CD4-positive, alpha-beta T cell treated with Interferon gamma for 1 hour (primary cell): ENCODE measurements at places on chromosomes 5 and 9.
A peak's percentile ranks its signal among the peaks of the same experiment; 100 is the strongest.

DNA sequence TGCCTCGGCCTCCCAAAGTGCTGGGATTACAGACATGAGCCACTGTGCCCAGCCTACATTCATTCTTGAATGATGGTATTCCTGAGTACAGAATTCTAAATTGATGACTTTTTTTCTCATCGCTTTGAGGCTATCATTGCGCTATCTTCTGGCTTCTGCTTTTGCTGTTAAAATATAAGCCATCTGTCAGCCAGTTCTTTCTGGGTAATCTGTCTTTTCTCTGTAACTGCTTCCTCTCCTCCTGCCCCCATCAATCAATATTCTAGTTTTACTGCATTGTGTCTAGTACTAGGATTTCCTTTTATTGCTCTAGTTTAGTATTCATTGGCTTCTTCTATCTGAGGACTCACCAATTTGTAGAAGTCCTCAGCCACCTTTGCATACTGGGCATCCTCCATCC, 89.0 kb downstream of the PLPP1 start:
- DNase-seq = no peak

DNA sequence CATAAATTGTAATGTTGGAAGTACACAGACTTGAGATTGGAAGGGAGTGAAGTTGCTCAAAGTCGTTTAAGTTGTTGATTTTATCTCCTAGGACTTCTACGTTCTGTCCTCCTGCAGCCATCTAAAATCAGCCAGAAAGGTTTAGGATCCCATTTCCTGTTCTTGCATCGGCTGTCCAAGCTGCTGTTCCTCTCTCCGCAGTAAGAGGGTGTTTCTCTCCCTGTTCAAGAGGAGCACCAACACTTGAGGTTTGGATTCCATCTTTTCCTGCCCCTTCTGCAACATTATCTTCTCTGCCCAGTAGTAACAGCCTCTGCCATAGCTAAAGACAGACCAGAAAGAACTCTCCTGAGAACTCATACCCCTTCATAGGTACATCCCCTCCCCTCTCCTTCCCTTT, 373.4 kb downstream of the GADD45G start:
- DNase-seq = no peak

DNA sequence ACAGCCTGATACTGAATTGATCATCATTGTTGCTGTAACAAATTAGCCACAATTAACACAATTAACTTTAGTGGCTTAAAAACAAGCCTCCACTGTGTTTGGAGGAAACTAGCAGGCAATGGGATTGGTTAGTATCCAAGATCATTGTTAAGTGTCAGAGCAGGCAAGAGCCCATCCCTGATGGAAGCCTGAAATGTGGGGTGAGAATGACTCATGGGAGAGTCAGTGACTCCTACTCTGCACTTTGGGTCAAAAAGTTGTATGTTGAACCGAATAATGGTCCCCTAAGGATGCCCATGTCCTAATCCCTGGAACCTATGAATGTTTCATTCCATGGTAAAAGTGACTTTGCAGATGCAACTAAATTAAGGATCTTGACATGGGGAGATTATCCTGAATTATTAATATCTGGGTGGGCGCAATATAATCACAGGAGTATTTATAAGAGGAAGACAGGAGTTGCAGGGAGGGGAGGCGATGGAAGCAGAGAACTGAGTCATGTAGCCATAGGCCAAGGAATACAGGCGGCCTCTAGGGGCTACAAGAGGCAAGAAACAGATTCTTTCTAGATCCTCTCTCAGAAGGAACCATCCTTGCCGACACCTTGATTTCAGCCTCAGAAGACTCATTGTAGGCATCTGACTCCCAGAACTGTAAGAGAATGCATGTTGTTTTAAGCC, 28.8 kb downstream of the ALG2 start:
- no peak for DNase-seq

DNA sequence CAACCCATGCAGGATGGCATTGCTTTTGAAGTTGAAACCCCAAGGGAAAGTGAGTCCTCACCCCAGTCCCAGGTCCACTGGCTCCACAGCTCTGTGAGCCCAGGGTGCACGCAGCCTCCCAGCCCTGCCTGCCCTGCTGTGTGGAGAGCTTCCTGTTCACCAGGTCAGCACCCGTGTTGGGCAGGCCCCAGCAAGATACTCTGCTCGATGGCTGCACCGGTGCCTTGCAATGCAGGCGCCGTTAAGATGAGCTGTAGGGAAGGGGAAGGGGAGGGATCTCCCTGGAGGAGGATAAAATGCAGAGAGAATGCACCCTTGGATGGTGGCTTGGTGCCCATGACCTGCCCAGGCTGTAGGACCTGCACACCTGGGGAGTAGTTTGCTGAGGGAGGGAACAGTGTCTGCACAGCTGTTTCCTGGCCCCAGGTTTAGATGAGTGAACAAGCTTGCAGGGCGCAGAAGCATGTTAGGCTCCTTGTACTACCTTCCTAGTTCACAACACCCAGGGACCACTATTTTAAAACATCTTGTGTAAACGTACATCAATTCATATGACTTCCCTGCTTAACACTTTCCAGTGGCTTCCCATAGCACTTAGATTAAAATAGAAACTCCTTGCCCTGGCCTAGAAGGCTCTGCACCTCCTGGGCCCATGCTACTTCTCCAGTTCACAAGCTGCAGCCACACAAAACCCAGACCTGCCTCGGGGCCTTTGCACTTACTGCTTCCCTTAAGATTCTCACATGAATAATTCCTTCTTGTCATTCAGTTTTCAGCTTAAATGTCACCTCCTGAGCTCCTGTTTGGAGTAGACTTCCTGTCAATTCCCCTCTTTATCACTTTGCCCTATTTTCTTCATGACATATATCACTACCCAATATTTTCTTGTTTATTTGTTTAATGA, 19.6 kb downstream of the FAT2 start:
- no peak for DNase-seq

DNA sequence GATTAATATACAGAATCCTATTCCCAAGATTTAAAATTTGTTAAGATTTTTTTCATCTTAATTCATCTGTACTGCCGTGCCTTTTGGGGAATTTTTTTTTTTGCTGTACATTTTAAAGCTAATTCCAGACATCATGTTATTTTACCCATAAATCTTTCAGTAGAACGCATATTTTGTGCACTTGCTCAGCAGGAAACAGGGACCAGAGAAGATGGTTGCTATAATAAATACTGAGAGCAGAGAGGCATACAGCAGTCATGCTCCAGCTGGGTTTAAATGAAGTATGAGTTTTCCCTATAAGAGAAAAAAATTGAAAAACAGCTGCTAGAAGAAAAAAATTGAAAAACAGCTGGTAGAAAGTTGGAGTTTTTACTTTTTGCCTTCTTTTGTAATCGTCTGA, 196.9 kb upstream of the PUM3 start:
- no peak for DNase-seq

DNA sequence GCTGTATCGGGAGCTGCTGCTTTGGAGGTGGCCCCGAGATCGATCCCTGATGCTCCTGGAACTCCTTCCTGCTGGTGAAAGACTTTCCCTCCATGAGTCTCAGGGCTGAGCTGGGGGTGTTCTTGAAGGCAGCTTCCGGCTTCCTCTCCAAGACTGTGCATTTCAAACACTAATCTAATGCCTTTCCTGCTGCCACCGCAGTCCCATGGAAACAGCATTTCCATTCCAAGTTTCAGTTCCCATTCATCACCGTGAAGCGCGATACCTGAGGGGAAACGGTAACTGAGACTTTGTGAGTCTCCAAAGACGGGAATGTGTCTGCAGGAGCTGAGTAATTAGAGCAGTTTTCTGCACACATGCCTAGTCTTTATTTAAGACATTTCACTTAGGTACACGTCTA, 230.1 kb downstream of the PAX5 start:
- DNase-seq = no peak

DNA sequence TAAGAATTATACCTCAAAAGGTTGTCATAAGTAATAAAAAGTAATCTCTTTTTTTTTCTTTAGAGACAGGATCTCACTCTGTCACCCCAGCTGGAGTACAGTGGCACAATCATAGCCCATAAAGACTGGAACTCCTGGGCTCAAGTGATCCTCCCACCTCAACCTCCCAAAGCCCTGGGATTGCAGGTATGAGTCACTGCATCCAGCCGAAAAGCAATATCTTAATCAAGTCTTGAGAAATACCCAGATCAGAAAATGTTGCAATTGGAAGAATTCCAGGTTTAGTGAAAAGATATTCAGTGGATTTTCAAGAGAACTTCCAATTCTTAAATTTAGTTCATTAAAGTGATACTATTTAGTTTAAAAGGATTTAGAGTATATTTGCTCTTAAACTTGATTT, 40.9 kb upstream of the IDNK start:
- DNase-seq = no peak

DNA sequence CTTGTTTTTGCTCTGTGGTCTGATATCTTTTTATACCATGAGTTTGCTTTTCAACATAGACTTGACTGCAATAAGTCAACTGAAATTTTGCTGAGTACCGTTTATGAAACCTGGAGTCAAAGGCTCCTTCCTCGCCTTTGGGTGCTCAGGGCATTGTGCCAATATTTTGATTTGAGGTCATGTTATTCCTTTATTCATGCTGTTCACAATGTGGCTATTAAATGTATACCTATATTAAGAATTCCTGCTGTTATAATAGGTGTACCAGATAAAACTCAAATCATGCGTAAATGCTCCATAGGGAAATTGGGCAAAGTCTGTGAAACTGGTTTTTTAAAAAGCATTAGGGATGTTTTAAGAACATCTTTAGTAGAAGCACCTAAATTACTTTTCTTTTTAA, 334.0 kb upstream of the NUDT12 start:
- no peak for DNase-seq

- DNase-seq = no peak
Observed at GRCh38 chr5:127076315-127077129, 3.2 kb upstream of the C5orf63 start.

GRCh38 chr5:65197531-65198455, 283.9 kb downstream of the ADAMTS6 start:
- DNase-seq = no peak

- DNase-seq = no peak
Observed at GRCh38 chr5:152140347-152140746, 215.7 kb upstream of the GLRA1 start.

DNA sequence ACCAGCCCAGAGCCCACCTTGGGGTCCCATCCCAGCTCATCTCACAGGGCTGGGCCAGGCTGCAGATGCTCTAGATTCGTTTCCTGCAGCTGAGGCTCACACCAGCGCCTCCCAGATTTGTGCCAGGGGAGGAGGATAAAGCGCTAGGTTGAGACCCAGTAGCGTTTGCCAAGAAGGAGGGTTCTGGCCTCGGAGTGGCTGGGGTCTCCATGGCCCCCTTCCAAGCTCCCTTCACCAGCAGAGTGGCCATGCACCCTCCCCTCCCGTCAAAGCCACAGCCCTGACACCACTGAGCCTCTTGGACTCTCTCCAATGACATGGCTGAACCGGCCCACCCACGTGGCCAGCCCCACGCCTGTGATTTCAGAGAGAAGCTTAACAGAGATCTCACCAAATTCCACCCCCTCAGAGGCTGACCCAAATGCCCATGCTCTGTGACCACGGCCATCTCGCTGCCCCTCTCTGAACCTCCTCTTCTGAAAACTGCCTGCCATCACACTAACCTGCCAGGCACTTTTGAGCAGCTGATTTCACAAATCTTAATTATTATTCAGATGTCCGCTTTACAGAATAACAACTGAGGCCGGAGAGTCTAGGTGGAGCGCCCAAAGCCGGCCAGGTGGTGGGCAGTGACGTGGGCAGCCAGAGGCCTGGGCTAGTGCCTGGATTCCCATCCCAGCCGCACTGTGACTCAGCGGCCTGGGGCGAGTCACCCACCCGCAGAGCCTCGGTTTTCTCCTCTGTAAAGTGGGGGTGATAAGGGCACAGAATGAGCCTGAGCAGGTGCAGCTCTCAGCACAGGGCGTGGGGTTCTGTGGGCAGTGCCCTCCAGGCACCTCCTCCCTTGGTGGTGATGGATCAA, 155.7 kb downstream of the C9orf50 start:
- no peak for DNase-seq

DNA sequence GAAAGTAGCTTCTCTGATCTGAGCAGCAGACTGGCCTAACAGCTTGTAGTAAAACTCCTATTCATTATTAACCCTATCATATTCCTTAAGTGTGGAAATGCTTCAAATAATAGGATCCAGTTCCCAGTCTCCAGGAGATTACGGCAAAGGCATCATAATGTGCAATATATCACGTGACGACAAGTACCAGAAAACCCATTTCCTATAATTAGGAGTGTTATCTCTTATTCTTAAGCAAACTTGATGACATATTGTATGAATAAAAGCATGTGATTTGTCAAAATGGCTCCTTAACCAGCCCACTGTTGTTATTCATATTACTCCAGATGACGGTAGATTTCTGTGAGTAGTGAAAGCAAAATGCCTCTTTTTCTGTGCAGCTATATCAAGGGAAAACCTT, 2.9 kb downstream of the SV2C start:
- DNase-seq = no peak

GRCh38 chr9:134898319-134898718, 17.7 kb downstream of the FCN2 start:
- no peak for DNase-seq

- no peak for DNase-seq
Observed at GRCh38 chr5:113771483-113771882, 258.0 kb downstream of the YTHDC2 start.

GRCh38 chr5:167759057-167759821, 532.2 kb upstream of the WWC1 start:
- DNase-seq = no peak

- no peak for DNase-seq
Observed at GRCh38 chr9:33013962-33014664, 11.0 kb upstream of the DNAJA1 start.

- no peak for DNase-seq
Observed at GRCh38 chr5:89934069-89934468, 475.5 kb downstream of the CETN3 start.

DNA sequence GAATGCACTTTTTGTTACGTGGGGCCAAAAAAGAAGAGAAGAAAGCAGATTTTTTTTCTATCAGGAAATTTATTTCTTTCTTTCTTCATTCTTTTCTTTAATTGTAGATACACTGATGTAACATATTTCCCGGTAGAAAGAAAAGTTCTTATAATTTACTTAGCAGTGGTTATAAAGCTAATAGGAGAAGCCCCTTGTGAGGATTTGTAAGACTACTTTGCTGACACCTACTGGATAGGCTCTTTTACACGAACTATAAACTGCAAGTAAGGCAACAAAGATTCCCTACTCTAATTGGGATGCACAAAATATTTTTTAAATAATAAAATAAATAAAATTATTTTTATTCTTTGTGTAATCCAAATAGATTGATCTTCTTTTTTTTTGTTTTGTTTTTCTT, 284.4 kb downstream of the DNAH5 start:
- no peak for DNase-seq

DNA sequence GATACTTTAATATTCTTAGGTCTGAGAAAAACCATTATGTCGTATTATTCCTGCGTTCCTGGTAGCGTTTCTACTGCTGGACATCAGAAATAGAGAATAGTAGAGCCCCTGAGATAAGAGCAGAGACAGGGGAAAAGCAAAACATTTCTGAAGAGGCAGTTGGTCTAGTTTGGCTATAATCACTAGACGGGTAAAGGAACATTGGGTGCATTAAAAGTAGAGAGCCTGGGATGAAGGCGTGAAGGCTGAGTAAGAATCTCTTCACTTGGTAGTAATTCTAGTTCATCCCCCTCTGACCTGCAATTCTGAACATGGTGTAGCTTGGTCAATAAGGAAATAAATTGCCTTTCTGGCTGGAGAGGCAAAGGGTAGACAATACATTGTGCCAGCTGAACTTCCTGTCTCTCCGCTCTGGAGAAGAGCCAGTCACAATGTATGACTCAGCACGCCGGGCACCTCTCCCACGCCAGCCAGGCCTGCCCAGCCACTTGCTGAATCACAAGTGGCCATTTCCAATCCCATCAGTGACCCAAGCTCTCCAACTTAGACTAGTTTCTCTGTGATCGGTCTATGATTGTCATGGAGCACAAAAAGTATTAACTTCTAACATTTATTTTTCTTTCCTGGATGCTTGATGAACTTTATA, 75.4 kb downstream of the STK32A start:
- DNase-seq = peak; percentile 44
